ENCODE measurements at places on chromosomes 11 and 22.

- no peaks in the 10 kb centered on the region for H3K4me1 ChIP-seq
- H3K36me3 ChIP-seq, result peaks cover 75% of the 10 kb centered on the region
- H3K27ac ChIP-seq, result no peak overlapping the region
- no peak for DNase-seq
These were observed 177.3 kb upstream of the SORL1-AS1 start for GRCh38 chr11:121630041-121630440.

- DNase-seq, result no peak
- H3K4me1 ChIP-seq, result no peaks in the 10 kb centered on the region
- no peak overlapping the region for H3K4me3 ChIP-seq
- no peaks in the 10 kb centered on the region for H3K36me3 ChIP-seq
- no peaks in the 10 kb centered on the region for H3K27me3 ChIP-seq
These were observed 75.4 kb downstream of the GAB4 start for GRCh38 chr22:16932577-16932976.

DNA sequence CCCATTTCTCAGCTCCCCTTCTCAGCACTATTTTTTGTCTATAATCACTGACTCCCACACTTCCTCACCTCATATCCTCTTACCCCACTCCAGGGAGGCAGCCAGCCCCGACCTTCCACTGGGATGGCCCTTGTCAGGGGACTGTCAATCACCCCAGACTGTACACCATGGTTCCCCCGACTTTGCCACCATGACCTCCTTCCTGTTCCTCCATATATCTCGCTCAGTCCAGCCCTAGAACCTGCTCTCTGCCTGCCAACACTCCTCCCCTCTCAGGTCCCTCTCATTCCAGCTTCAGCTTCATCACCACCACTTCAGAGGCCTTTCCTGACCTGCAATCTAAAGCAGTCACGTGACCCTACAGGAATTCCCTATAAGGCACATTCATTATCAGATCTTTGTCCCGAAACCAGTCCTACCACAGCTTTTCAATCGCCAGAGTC lies 16.5 kb downstream of the PRPF19 start:
- no peak overlapping the region for H3K27ac ChIP-seq
- no peak for DNase-seq
- H3K36me3 ChIP-seq, result peaks cover 17% of the 10 kb centered on the region
- peaks cover 4% of the 10 kb centered on the region for H3K4me1 ChIP-seq
- no peaks in the 10 kb centered on the region for H3K27me3 ChIP-seq

- no peaks in the 10 kb centered on the region for H3K36me3 ChIP-seq
- H3K27ac ChIP-seq, result no peak overlapping the region
- H3K4me3 ChIP-seq, result no peak overlapping the region
- H3K27me3 ChIP-seq, result no peaks in the 10 kb centered on the region
- no peaks in the 10 kb centered on the region for H3K4me1 ChIP-seq
These were observed 119.6 kb downstream of the DYNC2H1 start for GRCh38 chr11:103228807-103229206.

DNA sequence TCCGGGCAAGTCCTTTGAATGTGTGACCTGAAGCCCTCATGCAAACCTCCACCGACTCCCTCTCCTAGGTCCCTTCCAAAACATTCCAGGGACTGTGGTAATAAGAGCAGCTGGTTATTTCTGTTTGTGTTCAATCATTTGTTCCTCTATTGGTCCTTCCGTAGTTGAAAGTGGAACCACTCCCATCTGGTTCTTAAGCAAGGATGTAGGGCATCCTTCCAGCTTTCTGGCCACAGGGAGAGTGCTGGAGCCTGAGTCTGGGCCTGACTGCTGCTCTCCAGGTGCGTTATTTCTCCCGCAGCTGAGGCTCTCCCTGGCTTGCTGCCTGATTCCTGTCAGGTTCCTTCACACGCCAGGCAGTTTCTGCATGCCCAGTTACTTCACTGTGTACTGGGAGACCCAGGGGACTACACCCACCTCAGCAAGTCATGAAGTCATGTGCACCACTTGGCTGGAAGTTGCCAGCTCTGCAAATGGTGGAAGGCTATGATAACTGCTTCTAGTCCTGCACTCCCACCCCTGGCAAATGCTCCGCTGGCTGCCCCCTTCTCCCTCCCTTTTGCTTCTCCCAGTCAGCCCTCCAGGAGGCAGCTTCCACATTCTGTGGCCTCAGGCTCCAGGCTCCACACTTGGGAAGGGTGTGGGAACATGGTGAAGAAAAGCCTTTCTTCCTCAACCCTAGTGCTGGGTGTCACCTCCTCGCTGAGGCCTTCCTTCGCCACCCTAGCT lies 4.0 kb upstream of the ALX4 start:
- H3K4me1 ChIP-seq, result peaks cover 20% of the 10 kb centered on the region
- H3K36me3 ChIP-seq, result no peaks in the 10 kb centered on the region
- DNase-seq, result no peak
- no peak overlapping the region for H3K27ac ChIP-seq

DNA sequence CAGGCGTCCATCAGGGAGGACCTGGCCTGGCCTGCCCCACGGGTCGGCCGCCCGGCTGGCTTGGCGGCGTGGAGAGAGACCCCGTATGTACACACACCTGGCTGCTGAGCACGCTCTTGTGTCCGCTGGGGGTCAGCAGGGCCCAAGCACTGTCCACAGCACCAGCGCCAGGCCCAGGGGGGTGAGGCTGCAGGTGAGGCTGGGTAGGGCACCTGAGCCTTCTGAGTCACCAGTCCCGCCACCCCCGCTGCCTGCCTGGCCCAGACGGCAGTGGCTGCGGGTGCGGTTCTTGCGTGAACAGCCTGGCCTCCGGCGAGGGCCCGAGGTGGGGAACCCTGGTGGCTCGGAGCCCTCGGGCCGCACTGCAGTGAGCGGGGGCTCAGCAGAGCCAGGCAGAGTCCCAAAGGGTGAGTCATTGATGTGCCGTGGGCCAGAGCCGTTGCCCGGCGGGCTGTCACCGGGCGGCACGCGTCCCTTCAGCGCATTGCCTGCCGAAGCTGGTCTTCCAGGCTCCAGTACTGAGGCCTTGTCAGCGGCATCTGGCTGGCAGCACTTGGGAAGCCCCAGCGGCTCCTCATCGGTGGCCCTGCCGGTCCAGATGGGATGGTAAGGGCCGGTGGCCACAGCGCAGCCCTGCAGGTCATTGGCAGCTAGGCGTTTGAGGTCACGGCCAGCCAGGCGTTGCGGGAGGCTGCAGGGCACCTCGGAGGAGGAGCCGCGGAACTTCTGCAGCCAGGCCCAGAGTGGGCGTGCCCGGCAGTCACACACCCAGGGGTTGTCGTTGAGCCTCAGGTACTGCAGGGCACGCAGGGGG lies 26.3 kb downstream of the RTN4R start:
- H3K4me3 ChIP-seq, result no peak overlapping the region
- no peaks in the 10 kb centered on the region for H3K36me3 ChIP-seq
- H3K4me1 ChIP-seq, result peaks cover 100% of the 10 kb centered on the region
- no peak for DNase-seq

Data from natural killer cell (primary cell).